Astrocyte of the hippocampus (primary cell): ENCODE measurements at places on chromosomes 4 and X.
A peak's percentile ranks its signal among the peaks of the same experiment; 100 is the strongest.

DNA sequence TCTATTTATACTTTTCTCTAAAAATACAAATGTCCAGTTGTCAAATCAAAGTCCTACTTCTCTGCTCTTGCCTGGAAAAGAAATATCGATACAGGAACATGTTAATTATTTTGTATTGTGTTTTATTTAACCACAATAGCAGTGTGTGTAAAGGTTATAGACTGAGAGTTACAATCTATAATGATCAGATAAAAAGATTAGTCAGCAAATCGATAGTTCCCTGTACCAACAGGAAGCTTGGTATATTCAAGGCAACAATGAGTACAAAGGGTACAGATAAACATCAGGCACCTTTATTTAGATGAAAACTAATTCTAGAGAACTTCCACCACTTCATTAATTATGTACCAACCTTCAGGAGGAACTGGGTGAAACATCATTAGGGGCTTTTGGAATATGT lies 469.5 kb downstream of the GBA3 start:
- no peak for DNase-seq

- no peak for DNase-seq
Observed at GRCh38 chr4:78032929-78033328, 24.2 kb upstream of the FRAS1 start.

DNA sequence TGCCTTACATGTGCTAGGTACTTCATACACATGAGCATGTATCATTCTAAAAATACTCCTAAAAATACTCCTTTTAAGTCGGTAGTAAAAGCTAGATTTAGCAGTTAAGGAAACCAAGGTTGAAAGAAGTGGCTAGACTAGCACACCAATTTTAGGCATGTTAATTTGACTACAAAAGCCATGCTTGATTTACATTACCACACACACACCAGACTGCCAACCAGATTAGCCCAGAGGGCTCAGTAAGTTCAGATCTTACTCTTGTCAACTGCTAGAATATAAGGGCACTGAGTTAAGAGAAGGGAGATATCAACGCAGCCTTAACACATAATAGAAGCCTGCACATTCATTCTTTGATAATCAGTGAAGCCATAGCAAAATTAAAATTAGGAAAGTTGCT lies 117.9 kb downstream of the MID1IP1 start:
- DNase-seq: no peak

GRCh38 chr4:176443117-176443516 lies 123.4 kb downstream of the SPCS3 start:
- DNase-seq: peak; percentile 86

GRCh38 chr4:93313197-93313596 lies 515.4 kb upstream of the ATOH1 start:
- peak; percentile 13 for DNase-seq

- no peak for DNase-seq
Observed at GRCh38 chr4:139942241-139942640, 211.7 kb downstream of the MAML3 start.

DNA sequence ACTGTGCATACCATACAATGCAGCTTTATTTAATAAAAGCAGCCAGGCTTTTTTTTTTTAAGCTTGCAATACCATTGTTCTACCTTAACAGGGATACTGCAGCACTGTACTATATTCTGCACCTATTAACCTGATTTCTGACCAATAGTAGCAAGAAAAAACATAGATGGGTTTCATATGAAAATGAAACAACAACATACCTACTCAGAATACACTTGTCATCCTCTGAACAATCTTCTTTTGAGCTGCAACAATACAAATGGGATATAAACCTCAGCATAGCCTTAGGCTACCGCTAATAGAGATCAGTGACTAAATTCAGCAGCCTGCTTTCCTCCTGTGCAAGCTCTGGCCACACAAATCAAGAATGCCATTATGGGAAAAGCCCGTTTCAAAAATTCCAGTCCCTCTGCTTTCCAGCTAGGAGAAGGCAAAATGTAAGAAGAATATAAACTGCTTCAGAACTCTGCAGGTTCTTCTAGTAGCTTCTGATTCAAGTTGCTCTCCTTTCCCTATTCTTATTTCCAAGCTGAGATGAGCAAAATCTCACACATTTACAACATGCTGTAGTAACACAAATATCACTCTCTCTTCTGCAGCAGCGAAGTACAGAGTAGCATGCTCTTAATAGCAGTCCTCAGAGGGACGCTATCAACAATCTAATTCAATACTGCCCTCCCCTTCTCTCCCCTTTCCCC lies 143.4 kb downstream of the KLHL13 start:
- no peak for DNase-seq

- DNase-seq: peak; percentile 3
Observed at GRCh38 chrX:135737366-135738071, 24.1 kb downstream of the CT45A1 start.

DNA sequence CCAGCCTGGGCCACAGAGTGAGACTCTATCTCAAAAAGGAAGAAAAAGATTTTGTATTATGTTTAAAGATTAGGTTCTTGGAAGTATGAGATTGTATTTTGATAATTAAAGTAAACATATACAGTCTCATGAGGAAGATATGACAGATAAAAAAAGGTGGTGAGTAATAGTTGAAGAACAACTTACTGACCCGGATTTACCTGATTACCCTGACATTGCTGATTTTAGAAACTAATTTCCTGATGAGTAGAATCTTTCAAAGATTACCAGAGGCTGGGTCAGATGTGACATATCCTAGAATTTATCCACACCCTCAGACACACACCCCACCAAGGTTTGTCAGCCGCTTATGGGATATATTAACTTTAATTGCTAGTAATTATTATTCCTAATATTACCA lies 9.5 kb downstream of the CDKL5 start:
- no peak for DNase-seq

DNA sequence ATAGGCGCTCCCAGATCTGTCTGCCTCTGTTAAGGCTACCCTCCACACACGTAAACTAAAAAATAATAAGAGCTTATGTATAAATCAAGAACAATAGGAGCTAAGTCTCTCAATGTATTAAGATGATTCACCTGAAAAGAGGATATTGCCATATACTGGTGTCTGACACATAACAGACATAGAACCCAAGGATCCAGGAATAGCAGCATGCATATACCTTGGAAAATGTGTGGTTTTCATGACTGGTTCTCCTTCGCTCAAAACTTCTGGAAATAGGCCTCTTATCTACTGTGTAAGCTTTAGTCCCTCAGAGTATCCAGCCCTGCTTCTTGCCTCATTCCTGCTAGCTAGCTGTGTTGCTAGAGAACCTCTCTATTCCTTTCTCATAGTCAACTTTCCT lies 203.7 kb upstream of the SLITRK2 start:
- no peak for DNase-seq

- DNase-seq: no peak
Observed at GRCh38 chr4:166875821-166876220, 358.5 kb downstream of the SPOCK3 start.
